ENCODE measurements at places on chromosomes 7 and 10.

DNA sequence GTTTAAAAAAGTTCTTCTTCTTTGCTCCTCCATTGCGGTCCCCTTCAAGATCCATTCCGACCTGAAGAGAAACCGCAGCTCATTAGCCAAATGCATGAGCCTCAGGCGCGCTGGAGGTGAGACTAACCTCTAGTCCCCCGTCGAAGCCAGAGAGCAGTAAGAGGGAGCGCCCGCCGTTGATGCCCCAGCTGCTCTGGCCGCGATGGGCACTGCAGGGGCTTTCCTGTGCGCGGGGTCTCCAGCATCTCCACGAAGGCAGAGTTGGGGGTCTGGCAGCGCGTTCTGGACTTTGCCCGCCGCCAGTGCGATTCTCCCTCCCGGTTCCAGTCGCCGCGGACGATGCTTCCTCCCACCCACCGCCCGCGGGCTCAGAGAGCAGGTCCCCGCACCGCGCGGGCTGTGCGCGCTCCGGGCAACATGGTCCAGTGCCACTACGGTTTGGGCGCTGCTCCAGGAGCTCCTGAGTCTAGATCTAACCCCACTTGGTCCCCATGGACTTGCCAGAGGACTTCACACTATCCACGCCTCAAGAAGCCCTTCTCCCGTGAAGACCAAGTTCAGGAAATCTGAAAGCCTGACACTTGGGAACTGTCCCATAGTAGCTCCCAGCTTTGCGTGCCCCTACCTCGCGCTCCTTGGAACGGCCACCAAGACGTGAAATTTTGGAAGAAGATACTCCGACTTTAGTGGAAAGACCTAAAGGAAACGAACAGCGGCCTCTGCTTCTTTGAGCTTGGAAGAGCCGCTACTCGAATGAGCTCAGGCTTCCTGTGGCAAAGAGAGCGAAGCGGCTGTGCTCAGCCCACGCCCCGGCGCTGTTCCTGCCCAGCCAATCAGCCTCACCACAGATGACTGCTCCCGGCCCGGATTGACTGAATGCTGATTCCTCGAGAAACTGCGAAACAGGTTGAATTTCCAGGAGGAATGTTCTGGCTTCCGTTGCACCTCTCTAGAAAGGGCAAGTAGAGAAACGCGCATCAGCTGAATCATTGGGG, at the start of gene ABCB1:
TSS of gene ABCB1 (minus strand) at position 755 of the 995 bp plus-strand sequence. CDS start at position 55, 700 bp downstream.
- peak; percentile 65 for DNase-seq

DNA sequence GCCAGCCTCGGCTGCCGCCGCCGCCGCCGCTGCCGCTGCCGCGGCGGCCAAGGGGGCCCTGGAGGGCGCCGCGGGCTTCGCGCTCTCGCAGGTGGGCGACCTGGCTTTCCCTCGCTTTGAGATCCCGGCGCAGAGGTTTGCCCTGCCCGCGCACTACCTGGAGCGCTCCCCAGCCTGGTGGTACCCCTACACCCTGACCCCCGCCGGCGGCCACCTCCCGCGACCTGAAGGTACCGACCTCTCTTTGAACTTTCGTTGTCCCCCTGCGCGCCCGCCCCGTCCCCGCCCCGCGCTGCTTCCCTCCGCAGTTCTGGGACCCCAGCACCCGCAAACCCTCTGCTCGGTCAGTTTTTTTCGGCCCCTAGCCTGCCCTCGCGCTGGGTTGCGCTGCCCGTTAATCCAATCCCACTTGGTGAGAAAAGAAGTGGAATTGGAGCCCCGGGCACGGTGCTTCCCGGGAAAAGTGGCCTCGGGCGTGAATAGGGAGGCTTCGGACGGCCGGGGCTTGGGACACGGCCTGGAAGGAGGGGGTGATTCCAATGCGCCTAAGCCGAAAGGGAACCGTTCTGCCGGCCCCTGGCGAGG, 543 bp downstream of the HMX3 start:
- DNase-seq = no peak

DNA sequence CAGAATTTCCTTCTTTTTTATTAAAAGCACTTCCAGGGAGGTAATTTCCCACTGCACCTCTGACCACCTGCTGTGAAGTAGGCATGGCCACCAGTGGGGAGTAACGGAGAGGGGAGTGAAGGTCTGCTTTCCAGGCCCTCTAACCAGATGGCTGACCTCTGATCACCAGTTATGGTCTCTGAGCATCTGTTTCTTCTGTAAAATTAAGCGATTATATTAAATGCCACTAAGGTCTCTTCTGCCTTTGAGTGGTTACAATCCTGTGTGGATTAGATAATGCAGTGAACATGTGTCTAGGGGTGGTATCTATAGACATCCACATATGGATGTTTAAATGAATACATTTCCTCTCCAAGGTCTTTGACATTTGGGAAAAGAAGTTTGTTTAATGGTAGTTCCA, 199.6 kb downstream of the HERPUD2 start:
- no peak for DNase-seq

DNA sequence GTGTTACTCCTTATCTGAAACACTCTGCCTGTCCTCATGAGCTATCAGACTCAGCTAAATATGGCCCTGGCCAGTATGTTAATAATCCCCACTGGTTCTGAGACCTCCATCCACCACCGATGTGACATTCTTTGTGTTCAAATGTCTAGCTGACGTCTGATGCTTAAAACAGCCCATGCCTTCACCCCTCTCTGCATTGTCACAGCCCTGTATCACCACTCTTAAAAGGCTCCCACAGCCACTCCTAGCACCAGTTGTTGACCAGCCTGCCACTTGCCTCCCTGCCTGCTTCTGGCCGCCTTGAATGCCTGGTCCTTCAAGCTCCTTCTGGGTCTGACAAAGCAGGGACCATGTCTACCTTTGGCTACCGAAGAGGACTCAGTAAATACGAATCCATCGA, at the start of gene LMOD2:
TSS of gene LMOD2 (plus strand) at position 253 of the 400 bp plus-strand sequence. CDS start at position 351, 98 bp downstream.
- no peak for DNase-seq

DNA sequence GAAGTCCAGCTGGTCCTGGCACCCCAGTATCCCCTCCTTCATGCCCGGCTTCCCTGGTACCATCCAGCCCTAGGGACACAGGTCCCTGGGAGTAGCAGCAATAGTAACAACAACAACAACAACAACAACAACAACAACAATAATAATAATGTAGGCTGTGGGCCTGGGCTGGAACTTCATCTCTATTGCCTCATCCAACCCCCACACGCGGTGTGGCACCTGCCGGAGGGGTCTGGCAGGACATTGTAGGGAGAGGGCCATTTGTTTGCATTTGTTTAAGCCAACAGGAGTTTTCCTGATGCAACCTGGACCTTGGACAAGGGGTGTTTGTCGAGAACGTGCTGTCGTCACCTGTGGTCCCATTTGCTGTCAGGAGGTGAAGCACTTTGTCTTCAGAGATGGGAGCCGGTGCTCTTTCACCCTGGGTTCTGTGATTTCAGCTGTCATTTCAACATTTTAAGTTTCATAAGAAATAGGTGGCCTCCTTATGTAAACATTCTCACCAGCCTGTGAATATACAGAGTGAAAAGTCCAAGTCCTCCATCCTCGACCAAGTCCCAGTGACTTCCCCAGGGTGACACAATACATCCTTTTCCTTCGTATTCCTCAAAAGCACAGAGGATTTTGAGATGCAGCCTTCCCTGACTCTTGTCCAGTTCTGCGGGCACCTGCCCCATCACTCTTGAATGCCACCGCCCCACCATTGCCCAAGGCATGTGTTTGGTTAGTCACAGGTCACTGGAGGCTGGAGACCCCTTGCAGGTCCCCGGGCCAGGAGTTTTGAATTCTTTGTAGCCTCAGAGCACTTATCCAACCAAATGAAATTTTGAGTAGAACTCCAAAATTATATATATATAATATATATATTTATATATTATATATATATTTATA, 9.2 kb downstream of the LHPP start:
- DNase-seq = no peak

DNA sequence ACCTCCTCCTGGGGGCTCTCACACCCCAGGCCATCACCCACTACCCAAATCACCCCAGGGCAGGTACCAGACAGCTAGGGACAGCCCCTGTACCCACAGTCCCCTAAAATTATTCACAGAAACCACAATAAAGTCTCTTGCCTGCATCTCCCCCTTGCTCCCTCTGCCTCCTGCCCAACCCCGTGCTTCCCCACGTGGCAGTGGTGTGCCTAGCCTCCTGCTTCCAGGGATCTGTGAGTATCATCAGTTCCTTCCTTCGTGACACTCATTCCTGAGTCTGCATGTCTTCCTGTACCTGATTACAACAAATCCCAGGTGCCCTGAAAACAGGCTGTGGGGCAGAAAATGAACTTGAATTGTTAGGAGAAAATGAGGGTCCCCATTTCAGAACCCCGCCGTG, 61.5 kb downstream of the PRKAG2 start:
- DNase-seq = no peak

GRCh38 chr10:84837877-84838276, 509.5 kb downstream of the CCSER2 start:
- DNase-seq = no peak

GRCh38 chr7:55134359-55134725, 115.5 kb downstream of the EGFR start:
- DNase-seq = no peak

- no peak for DNase-seq
Observed at GRCh38 chr7:18004372-18004771, 23.3 kb downstream of the PRPS1L1 start.

DNA sequence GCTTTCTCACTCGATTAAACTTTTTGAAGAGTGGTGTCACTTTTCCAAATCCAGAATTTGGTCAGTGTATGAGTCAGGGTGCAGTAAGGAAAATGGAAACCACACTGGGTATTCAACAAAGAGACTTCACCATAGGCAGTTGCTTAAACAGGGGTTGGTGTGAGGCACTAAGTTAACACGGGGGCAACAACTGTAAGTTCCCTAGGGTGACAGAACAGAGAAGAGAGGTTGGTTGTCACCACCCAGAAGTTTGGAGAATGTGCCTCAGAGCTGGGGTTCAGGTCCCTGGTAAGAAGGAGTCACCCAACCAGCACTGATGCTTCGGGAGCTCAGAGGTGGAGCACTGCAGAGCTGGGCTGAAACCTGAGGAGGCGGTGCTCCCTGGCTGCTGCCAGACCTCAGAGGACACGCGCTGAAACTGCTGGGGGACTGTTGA, 170.4 kb downstream of the ARID5B start:
- no peak for DNase-seq

DNA sequence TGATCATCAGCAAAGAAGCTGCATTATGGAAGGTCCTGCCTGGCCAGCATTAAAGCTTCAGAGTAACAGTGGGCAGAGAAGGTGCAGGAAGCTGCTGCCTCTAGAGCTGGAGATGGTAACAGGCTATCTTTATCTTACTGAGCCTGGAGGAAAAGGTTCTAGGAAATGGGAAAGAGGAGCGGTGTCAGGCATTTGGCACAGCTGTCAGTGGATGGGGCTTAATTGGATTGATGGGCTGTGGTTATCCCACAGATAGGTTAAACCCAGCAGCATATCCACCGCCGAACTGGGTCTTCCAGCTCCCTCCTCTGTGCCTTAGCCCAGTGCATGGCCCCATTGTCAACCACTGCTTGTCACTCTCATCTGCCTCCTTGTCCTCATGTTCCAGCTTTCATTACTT, 127.6 kb downstream of the CCNY start:
- no peak for DNase-seq

DNA sequence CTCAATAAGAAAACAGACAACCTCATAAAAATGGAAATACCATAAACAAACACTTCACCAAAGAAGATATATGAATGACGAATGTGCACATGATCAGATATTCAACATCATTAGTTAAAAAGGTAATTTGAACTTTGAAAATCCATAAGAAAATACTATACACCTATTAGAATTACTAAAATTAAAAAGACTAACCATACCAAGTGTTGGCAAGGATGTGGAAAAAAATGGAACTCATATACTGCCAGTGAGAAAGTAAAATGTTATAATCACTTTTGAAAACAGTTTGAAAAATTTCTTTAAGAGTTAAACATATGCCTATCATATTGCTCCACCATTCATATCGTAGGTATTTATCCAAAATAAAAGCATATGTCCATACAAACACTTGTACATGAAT, 37.1 kb downstream of the EBLN1 start:
- DNase-seq = no peak

GRCh38 chr7:105213611-105214010, 175.1 kb downstream of the SRPK2 start:
- no peak for DNase-seq

GRCh38 chr7:69992938-69993337, 394.7 kb downstream of the AUTS2 start:
- no peak for DNase-seq

GRCh38 chr7:7765422-7765821, 47.0 kb upstream of the RPA3 start:
- DNase-seq = peak; percentile 46

DNA sequence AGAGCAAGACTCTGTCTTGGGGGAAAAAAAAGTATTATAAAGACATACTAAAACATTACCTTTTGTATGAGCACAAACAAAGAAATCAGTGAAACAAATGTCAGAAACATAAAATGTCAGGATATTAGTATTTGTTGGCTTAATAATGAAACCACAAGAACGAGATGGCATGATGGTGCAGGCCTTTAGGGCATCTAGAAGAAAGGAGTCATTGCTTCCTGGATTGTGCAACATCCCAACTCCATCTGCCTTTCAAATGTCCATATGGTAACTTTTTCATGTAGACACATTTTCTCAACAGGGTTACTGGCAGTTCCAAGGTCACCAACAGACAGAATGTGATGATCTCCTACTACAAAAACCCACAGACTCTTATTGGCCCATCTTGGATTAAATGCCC, 96.6 kb downstream of the ZNF248 start:
- no peak for DNase-seq

DNA sequence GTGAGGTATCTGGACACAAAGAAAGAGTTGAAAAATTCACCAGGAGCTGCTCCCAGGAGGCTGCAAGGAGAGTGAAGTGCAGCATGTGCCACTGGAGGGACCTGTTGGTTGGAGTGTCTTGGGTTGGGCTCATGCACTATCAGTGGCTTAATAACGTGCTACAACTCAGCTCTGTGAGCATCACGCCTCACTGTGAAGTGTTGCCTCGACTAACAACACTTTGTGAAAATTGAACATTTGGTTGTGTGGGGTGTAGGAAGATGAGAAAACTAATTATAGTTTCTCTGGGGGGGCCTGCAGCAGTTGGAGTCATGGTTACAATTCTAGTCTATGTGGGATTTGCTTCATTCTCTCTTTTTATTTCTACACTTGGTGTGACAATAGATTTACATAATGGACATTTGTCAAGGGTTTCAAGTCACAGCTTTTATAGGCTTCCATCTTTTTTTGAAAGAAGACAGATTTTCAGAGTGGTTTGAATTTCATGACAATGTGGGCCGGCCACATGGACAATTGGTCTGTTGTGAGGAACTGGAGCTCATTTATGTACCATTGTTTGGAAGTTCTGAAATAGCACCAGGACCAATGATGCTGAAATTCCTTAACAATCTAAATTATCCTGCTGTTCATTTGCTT, 121.3 kb downstream of the RAMP3 start:
- DNase-seq = no peak

GRCh38 chr10:119520283-119520682, 22.2 kb downstream of the RGS10 start:
- DNase-seq = no peak

- no peak for DNase-seq
Observed at GRCh38 chr10:86690231-86690630, 21.9 kb downstream of the LDB3 start.

GRCh38 chr10:31607481-31607880, 288.5 kb downstream of the ZEB1 start:
- no peak for DNase-seq

- DNase-seq = peak; percentile 94
Observed at GRCh38 chr7:74289018-74289658, at the start of gene CLIP2. Gene CLIP2, plus strand, starts transcription at chr7:74289407. Its CDS starts 28,140 bp downstream, at chr7:74317547.
